ENCODE measurements at places on chromosomes 5 and 9.

DNA sequence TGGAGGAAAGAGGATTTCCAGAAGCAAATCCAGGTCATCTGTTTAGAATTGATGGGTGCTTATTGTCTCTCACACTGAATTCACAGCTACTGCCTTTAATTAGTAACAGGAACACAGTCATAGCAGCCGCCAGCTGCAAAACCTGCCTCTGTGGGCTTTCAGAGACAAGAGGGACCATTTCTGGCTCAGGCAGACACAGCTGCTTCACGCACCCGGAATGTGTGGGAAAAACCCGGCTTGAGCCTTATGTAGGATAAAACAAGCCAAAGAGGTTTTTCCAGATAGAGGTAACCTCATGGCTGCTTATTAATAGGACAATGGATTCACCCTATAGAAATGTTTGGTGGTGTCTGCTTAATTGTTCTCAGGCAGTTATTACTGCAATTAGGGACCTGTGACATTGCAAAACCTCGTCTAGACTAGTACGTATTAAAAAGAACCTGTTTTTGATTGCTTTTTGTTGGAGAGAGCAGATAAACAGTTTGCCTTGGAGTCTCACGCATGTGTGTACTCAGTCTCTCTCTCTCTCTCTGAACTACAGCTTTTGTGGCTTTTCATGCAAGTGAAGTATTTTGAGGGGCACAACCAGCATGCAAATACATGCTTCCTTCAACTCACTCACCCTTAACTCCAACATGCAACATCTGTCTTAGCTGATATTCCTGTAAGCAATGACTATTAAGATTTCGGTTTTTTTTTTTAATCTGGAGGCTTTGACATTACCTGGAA lies 302.7 kb downstream of the PLK2 start:
- no peak for DNase-seq

DNA sequence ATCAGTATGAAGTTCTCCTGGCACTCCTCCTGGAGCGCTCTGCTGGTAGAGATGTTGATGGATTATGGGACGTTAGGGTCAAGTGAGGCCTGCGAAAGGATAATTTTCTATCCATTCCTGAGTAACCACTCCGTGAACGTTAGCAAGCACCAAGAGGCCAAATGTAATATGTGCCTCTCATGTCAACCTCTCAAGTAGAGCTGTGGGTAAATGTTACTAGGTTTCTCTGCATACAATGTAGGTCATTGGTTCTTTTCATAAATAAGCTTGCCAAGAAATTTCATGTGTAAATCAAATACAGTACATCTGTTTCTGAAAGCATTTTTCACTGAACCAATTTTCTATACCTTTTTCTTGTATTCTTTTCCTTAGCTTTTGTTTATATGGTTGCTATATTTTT lies 126.3 kb downstream of the KDM4C start:
- no peak for DNase-seq

- no peak for DNase-seq
Measured at GRCh38 chr9:98020476-98021145, 35.9 kb upstream of the NANS start.

DNA sequence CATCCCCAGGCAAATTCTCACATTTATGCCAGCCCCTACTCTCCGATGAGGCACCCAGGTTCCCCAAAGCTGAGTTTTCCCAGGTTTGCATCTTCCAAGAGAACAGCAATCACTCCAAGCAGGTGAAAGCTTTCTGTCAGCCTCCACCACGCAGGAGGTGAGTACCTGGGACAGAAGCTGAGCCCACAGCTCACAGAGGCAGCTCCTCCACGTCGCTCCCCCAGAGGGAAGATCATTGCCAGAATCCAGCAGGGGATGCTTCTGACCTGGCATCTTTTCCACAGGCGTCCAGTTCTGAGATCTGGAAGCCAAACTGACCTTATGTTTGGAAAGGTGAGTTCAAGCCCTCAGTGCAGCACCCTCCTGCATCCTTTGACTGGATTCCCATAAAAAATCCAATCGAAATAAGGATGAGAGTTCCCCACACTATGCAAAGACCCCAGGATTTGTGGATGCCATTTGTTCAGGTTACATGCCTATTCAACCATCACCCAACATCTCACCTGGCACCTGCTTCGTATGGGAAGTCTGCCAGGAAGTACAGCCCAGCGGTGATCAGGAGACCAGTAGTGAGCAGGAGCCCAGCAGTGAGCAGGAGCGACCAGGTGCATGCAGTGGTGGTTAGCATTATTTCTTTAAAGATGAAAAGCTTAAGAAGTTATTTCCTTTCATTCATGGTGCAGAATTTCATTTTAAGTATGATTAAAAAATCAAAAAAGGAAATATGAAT lies 47.4 kb upstream of the OLFM1 start:
- DNase-seq: no peak

DNA sequence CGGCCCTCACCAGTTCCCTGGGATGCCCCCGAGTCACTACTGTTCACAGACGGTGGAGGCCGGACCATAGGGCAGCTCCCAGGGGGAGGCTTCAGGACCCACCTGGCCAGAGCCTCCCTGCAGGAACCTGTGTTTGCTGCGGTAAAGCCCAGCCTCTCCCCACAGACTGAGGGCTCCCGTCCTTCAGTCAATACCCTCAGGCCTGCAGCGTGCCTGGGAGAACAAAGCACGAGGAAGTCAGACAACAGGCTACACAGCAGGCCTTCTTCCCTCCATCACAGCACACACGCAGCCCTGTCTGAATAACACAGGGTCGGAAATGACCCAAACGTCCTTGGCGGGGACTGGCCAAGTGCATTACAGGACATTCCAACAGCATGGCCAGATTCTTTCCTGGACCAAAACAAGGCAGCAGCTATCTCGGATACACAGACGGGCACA lies 34.4 kb downstream of the COL23A1 start:
- DNase-seq: no peak

GRCh38 chr5:166772770-166773169 lies 1518.7 kb upstream of the WWC1 start:
- DNase-seq: no peak

DNA sequence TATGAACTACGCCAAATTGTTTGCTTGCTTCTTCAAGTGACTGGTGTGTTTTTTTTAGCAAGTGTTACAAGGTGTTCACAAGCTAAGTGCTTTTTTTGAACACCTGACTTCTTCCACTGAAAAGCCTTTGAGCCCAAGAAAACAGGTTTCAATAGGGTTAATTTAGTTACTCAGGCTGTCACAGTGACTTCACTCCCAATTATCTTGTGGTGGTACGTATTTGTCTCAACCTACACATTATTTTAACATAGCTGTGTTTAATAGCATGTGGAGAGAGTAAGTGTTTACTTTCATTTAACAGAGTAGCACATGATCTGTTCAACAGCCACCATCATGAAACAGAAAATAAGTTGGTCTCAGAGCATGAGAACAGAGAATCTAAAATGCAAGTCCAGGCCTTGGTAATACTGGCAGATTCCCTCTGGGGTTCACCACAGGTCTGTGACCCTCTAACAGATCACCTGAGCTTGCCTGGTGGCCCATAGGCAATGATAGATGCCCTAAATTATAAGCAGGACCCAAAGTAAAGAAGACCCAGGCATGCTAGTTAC lies 267.7 kb upstream of the SMARCA2 start:
- no peak for DNase-seq

DNA sequence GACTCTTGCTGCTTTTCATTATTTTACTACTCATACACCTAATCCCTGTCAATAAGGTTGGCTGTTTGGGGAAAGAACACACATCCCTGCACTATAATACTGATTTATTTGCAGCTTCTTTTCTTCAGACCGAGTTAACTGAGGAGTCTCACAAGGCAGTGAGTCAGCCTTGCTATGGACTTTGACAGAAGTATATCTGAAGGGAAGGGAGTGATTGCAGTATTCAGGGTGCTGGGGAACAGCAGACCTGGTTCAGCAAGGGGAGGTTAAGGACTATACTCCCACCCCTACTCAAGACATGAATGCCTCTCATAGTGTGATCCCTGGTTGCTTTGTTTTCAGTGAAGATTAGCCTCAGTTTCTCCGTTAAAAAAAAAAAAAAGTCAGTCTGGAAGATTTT lies 99.8 kb downstream of the TLE4 start:
- DNase-seq: no peak

DNA sequence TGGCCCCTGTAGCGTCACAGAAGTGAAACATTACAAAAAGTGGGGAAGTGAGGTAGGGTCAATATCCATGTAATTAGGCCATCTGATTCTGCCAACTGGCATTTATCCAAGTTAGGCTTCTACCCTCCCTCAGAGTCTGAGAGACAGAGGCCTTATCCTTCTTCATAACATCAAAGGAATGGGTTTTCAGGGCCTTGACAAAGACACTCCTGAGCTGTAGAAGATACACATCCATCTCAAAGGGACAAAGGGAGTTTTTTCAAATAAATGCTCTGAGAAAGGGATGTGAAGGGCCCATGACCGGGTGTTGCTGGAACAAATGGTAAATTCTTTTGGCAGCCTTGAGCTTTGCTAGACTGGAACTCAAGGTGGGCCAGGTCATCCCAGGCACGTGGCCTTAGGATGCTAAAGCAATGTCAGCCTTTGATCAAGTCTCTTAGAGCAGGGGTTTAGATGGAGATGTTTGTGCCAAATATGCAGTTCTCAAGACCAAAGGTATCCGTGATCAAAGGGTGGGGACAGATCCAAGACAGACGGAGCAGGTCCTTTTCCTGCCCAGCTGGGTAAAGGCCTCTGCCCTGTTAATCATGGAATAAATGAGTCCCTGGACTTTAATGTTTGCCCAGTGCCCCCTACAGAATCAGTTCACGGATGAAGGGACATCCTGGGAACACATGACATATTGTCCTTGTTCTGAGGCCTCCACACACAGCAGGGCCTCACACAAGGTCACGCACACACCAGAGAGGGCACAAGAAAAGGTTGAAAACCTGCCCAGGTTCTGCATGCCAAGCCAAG lies 10.0 kb upstream of the FAM169A start:
- no peak for DNase-seq

DNA sequence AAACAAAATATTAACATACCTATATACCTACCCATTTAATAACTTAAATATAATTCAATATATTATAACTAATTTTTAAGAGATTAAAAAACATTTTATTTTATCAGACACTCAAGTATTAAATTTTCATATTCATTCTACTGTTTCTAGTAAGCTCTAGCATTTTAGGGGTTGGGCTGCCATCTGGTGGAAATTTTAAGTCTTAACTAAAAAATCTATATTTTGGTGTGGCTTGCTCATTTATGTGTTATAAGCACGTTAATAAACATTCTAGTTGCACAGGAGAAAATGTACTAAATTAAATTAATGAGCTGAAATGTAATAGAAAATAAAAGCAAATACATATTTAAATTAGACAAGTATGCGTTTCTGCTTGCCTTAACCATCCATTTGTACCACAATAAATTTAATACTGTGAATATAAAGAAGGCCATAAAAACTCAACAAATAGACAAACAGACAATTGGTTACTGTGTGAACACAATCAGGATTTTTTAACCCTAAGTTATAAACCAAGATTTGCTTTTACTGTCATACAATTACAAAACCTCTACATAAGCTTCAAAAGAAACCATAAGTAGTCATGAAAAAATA lies 1728.3 kb upstream of the CDH9 start:
- DNase-seq: no peak

DNA sequence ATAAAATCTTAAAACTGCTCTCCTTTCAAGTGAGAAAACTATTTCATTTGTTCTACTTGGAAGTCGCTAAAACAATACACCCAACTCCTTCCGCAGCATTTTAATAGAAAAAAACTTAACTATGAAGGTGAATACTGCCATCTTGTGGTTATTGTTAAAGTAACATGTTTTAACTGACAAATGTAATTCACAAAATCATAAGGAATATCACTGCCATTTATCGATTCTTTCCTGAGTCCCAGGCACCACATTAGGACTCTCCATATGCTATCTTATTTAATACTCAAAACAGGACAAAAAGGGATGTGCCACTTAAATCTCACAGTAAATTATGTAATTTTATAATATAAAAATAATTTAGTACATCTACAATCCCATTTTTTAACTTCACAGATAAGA lies 130.5 kb upstream of the ITGA1 start:
- DNase-seq: no peak

DNA sequence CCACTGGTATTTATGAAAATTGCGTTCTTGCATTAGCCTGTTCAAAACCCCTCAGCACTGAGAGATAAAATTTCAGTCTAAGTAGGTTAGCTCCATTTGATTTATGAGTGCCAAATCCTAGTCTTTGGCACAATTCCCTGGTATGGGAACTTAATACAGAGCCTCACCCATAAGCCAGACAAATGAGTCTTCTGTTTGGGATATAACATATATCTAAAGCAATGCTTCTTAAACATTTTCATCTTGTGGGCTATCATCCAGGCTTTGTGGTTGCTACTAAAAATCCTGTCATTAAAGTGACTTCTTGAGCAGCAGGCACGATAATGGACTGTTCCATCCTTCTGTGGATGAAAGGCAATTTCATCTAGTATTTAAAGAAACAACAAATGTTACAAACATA lies 419.5 kb upstream of the ACTBL2 start:
- DNase-seq: no peak

DNA sequence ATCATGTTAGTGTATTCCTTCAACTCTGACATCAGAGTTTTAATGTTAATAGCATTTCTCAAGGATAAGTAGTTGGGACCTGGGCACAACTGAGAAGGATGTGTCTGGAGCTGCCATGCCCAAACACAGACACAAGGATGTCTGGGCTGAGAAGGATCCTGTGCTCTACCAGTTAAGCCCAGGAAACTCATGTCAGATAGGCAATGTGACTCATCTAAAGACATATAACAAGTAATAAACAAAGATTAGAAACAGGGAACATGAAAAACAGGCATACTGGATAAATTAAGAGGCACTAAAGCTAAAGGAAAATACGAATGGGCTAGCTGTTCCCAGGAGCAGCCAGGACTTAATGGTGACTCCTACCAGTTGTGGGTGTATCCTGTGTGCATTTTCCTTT lies 9.1 kb upstream of the EGFLAM start:
- no peak for DNase-seq

DNA sequence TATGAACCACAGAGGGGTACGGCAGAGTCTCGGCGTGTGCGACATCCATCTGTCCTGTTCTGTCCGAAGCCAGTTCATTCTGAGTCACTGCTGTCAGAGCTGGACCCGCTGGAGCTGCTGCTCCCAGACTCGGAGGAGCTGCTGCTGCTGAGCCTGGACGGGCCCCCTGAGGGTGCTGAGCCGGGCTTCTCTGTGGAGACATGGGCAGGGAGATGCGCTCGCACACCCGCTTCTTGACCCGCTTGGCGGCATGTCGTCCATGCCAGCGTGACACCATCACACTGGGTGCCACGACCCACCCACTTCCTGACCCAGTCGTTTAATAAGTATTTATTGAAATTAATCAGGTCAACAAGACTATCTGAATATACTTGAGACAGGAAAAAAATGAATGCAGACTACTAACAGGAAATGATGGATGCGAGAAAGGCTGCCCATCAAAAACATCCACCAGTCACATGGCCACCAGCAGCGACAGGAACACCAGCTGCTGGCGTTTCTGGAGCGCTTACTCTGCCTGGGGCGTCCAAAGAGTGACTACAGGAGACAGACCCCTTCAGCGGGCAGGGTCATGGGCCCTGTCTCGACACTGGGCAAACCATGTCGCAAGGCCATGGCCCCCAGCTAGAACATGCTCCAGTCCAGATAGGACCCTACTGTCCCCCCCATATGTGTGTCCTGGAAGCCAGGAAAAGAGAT lies 8.4 kb downstream of the BRD3OS start:
- no peak for DNase-seq

GRCh38 chr9:109843641-109844040 lies 63.6 kb downstream of the PALM2AKAP2 start:
- no peak for DNase-seq
